Occipital lobe (tissue), 3 donors: ENCODE measurements at places on chromosomes 16 and 17.

DNA sequence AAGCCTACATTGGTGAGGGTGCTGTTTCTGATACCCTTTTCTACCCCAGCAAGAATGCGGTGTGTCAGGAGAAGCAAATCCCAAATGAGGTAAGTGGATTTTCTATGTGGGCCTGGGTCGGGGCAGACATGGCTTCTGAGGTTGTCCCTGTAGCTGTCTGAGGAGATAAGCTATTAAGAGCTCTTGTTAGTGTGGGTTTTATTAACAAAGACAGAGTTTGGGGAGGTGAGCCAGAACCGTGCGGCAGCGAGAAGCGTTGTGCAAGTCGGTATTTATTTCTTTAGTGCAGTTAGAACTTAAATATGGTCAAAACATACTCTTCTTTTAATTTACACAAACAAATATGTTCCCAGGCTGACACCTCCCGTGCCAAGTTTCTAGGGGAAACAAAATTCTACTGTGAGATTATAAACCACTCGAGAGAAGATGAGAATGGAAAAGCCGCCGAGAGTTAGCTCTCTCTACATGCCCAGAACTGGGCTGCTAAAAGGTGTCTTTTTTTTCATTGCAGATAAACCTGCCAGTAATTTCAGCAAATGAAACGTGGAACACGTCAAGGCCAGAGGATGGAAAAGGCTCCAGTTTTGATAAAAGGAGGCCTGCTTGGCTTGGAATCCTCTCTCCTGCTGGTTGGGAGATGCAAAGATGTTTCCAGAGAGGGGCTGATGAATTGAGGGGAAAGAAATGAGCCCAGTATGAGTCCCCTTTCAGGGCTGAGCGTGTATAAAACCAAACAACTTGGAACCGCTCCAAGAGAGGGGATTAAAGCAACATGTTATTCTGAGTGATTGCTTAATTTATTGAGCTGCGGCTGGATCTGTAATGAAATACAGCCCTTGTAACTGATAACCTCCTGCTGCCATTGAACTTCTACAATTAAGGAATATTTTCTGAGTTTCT lies 254.6 kb downstream of the MRTFB start:
- no peak for DNase-seq

GRCh38 chr17:15255713-15256454 lies 9.2 kb downstream of the PMP22 start:
- DNase-seq, result no peak

- no peak for DNase-seq
Measured at GRCh38 chr17:32100971-32101631, 41.2 kb upstream of the RHOT1 start.

GRCh38 chr17:64638552-64639203 lies 23.4 kb downstream of the SMURF2 start:
- no peak for DNase-seq

DNA sequence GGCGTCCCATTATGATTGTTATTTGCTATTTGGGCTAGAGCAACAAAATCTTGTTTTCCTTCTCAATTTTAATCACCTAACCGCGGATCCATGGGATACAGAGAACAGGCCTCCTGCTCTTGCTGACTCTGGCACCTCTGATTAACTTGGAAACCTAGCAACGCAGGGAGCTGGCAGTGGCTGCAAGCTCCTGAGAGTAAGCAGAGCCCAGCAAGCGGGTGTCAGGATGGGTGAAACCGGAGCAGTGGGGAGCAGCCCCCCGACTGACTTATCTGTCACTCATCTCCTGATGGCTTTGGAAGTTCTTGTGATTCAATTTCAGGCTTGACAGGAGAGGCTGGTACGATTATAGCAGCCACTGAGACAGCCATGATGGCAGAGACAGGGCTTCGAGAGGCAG lies 45.5 kb upstream of the CDC42EP4 start:
- DNase-seq, result no peak

DNA sequence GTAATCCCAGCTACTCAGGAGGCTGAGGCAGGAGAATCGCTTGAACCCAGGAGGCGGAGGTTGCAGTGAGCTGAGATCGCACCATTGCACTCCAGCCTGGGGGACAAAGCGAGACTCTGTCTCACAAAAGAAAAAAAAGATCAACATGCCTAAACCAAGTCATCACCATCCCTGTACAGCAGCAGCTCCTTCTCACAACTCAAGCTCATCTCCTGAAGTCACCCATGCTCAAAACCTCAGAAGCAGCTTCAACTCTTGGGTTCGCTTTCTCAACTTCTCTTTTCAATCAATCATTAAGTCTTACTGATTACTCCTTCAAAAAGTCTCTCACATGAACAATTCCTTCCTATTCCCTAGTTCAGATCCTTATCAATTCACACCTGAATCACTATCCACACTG lies 31.3 kb downstream of the PHLPP2 start:
- no peak for DNase-seq

GRCh38 chr16:19484096-19484495 lies 37.8 kb downstream of the GDE1 start:
- DNase-seq, result no peak

DNA sequence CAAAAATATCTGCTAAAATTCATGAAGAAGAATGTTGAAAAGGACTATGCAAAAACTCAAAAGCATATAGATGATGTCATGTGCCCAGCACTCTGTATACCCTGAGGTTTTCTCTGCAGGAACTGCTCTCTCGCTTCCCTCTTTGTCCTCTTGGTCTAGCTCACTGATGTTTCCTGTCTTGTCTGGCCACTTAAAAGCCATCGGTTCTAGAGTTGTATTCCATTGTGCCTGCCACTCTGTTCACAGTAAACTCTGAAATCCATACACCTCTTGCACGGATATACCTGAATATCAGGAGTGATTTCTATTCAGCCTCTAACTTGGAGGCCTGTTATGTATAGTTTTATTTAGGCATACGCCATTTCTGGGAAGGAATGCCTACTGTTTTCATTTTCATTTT lies 101.0 kb upstream of the CNTNAP4 start:
- DNase-seq, result no peak

- DNase-seq, result no peak
Measured at GRCh38 chr17:45976755-45977505, 22.1 kb upstream of the STH start.

DNA sequence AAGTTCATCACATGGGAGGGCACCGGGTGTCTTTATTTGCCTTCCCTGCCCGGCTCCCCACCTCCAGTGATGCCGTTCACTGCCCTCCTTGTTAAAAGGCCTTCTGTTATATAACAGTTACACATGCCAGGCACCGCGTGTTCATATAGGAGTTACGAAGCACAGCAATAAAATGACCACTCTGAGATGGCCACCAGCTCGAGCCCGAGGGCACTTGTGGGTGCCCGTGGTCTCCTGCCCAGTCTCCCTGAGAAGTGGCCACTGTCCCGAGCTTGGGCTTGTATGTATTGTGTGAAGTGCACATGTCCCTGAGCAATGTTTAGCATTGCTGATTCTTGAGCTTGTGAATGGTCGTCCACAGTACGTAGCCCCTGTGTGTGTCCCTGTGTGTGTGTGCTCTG lies 355.6 kb downstream of the SEC14L1 start:
- DNase-seq, result no peak

DNA sequence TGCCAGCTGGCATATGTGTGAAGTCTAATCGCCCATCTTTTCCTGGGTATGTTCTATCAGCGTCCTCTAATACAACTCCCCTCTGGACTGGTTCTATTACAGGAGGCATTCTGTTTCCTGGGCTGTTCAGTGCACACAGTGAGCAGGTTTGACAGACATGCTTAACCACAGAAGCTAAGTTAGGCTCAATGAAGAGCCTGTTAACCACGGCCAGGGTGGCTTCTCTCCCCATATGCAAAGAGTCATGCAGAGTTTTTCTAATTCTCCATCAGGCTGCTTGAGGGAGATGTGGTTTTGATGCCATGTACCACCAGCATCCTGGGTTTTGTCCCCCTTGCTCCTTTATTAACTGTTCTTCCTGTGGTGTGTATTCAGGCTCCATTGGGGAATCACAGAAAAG lies 57.2 kb upstream of the ALOX12 start:
- no peak for DNase-seq

- DNase-seq, result no peak
Measured at GRCh38 chr17:82357394-82357793, 1.7 kb upstream of the TEX19 start.

DNA sequence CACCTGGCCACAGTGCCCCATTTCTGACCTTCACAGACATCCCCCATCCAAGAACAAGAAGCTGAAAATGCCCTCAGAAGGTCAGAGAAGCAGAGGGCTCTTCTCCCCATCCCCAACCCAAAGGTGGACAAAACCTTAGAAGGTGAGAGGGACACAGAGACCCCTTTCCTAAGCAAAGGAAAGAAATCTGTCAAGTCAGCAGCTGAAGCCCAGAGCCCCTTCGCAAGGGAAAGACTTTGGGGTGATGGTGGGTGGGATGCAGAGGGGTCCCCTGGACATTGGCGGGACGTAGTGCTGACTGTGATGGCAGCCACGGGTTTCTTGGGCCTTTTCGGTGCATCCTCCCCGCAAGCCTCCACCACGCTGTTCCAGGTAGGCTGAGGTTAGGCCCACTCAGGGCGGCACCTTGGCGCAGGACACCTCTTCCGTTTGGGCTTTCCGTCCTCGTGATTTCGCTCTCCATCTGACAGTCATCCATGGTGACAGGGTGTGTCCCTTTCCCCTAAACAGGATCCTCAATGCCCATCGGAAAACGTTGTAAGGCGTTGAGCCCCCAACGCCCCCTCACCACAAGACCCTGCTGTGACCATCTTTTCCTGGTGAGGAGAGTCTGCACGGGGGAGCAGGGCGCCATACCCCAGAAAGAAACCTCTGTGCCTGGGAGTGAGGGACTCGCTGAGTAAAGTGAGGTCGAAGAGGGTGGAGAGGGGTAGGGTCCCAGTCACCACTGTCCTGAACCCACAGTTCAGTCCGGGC lies 10.7 kb upstream of the GSDMA start:
- DNase-seq, result no peak

DNA sequence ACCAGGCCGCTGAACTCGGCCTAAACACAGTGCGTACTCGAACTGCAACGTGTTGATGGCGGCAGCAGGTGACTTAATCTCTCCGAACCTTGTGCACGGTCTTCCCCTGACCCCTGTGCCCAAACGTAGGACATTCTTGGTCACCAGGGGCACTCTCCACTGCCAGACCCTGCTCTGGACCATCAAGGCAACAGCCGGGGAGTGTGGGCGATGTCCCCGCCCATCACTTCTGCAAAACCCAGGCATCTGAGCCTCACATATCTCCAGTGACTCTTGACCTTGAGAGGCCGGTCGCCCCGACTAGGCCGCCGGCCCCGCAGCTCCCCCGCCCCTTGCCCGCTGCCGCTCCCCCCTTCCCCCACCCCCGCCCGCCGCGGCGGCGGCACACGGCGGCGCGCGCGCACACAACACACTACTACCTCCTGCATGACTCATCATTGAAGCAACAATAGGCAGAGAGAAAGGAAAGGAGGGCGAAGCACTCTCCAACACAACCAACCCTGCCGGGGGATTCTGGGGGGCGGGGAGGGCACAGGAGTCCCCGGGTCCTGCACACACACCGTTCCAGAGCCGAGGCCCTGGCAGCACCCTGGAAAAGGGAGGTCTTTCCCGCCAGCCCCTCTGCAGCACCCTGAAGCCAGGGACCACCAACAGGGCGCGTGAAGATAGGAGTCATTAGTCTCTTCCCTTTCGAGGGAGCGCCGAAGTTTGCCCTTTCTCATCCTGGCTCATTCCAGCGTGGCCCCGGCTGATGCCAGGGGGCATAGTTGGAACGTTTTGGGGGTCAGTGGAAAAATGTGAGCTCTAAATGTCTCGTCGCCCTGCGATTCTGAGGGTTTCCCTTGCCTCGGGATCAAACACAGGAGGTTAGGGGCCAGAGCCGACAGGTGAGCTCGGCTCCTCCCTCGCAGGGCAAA lies 1.9 kb downstream of the MNT start:
- no peak for DNase-seq

- no peak for DNase-seq
Measured at GRCh38 chr17:73637866-73638265, 6.4 kb downstream of the SDK2 start.

DNA sequence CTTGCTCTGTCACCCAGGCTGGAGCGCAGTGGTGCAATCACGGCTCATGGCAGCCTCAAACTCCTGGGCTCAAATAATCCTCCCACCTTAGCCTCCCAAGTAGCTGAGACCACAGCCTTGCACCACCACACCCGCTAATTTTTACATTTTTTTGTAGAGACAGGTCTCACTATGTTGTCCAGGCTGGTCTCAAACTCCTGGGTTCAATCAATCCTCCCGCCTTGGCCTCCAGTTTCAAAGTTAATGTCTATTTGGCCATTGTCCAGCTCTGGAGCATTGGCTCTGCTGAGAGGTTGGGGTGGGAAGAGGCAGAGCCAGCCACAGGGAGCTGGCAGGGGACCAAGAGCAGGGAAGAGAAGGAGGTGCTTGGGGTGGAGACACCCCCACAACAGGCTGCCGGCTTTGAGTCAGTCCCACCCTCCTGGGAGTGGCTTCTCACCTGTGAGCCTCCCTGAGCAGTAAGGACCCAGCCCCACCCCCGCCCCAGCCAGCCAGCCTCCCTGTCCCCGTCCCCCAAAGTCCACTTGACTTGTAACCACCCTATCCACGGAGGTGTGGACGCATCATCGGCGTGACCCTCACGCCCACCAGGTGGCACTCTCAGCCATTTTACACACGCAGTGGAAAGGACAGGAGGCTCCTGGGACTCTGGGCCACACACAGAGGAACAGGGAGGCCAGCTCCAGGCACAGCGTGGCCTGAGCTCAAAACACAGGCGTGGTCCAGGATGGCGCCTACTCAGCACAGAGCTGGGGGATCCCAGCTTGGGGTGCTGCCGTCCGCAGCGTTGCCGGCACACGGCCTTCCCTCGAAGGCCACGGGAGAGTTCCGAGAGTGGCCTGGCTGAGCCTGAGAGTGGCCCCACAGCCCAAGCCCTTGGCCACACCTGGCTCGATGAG lies 22.8 kb upstream of the PVALEF start:
- DNase-seq, result peak; percentile 40

DNA sequence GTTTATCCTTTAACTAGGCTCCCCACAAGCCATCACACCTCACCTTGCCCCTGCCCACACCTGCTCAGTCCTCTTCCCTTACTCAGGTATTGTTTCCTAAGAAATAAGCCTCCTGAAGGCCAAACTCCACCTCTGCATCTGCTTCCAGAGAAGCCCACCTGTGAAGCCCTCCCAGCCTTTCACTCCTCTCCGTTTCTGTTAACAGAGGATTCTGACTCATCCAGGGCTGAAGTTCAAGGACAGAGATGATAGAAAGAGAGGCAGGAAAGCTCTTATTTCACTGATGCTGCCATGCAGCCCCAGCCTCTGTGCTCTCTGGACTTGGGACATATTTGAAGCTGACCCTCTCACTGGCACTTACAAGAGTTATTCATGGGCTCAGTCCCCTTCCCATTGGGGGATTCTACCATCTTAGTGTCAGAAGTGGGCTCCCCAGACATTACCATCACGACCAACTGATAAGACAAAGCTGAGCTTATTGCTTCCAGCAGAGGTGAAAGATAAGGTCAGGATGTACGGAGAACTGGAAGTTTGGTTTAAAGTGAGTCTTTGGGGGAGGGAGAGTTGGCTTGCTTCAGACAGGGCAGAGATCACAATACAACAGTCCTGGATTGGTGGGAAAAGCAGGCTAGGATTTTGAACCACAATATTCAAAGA lies 35.3 kb upstream of the XYLT2 start:
- no peak for DNase-seq
